ENCODE measurements at places on chromosomes 4 and X.

- DNase-seq, result no peak
Measured at GRCh38 chr4:182427554-182427953, 184.4 kb downstream of the TENM3 start.

- no peak for DNase-seq
Measured at GRCh38 chr4:80024335-80024734, 48.7 kb downstream of the ANTXR2 start.

DNA sequence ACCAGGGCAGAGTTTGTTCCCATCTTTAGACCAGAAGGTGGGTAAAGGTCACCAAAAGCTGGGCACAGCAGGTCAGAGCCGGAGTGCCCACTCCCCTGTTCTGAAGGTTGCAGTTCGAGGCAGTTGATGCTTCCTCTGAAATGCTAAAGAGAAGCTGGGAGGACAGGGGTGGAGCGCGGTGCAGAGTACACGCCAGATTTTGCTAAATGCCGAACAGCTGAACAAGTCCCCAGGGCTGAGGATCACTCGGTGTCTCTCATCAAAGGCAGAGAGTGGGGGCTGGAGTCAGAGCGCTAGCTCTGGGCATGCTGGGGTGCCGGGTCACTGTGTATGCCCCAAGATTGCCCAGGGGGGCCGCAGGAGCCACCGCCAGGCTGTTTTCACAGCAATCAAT lies 197.0 kb downstream of the BCOR start:
- DNase-seq, result no peak

DNA sequence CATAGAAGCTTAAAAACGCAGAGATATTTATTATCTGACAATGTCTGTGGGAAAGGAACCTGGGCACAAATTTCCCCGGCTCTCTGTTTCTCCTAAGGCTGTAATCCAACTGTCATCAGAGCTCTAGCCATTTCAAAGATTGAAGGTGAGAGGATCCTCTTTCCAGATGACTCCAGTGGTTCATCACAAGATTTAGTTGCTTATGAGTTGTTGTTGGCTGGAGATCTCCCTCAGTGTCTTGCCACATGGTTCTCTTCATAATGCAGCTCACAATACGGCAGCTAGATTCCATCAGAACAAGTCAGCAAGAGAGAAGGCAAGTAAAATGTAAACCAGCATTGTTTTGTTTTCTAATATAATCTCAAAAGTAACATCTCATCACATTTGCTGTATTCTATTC lies 369.4 kb downstream of the GASK1B start:
- DNase-seq, result no peak

DNA sequence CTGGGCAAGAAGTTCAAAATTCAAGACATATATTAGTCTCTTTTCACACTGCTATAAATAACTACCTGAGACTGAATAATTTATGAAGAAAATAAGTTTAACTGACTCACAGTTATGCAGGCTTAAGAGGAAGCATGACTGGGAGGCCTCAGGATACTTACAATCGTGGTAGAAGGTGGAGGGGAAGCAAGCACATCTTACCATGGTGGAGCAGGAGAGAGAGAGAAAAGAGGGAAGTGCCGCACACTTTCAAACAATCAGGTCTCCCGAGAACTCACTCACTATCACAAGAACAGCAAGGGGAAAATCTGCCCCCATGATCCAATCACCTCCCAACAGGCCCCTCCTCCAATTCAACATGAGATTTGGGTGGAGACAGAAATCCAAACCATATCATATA lies 273.3 kb upstream of the RASGEF1B start:
- DNase-seq, result no peak

DNA sequence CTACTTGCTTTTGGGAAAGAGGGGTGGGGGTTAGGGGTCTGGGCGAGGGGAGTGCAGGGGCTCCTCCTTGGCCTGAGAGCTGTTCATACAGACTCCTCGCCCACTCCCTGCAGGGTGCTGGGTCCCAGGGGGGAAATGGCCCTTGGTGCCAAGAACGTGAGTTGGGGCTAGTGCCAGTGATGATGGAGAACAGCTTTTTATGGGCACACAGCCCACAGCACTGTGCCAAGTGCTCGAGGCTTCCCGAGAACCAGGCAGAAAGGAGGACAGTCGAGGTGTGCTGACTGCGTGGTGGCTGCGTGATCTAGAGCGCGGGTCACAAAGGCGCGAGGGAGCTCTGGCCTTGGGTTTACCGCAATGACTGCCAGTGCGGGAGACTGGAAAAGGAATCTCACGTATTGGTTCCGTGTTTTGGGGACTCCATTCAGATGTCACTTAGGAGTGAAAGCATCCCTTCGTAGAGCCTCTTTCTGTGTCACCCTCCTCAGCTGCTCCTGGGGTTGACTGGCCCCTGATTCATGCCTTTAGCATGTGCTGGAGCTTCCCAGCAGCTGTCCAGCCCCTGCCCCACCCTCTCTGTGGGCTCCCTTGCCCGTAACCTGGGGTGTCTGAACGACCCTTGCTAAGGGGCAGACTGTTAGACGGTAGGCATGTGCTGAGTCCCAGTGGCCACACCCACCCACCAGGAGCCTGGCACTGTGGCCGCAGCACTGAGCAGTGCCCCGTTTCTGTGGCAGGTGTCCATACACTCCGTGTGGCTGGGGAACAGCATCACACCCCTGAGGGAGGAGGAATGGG lies 20.9 kb upstream of the MSANTD1 start:
- no peak for DNase-seq

DNA sequence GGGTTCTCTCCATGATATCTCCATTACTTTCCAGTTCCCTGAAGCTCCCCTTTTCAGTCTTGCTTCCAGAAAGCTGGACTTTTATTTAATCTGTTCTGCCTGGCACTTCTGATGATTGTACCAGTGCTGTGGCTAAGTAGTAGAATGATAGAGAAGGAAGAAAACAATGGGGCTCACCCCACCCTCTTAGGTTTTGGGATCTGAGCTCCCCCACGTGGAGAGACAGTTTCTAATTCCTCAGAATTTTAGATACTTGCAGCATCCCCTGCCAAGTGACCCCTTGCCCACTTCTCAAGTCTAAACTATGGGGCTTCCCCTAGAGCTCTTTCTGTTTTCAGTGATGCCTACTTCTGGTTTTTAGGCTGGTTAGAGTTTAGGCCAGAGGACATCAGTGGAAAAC lies 73.9 kb downstream of the GC start:
- no peak for DNase-seq

GRCh38 chrX:154352466-154352865 lies 22.0 kb downstream of the FLNA start:
- no peak for DNase-seq

DNA sequence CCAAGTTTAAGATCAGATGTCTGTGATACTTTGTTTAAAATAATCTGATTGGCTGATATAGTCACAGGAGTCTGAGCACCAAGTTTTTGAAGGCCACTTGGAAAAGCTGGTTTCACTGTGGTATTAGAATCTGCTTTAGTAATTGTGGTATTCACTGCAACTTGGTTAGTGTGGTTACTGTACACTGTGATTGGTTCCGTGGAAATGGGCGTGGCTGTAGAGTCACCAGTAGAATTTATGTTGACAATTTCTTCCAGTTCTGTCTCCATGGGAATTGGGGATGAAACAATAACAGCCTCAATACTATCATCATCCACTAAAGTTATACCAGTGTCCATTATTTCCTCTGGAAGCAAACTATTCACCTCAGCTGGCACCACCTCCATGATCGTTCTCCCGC lies 26.2 kb downstream of the LIN54 start:
- DNase-seq, result no peak

- DNase-seq, result no peak
Measured at GRCh38 chr4:138736362-138736761, 279.2 kb upstream of the NOCT start.

GRCh38 chr4:138867404-138867803 lies 148.2 kb upstream of the NOCT start:
- no peak for DNase-seq

GRCh38 chrX:20664774-20665173 lies 398.1 kb upstream of the RPS6KA3 start:
- no peak for DNase-seq
